Fibroblast of skin of right quadriceps (primary cell): ENCODE measurements at places on chromosomes 6 and 20.

DNA sequence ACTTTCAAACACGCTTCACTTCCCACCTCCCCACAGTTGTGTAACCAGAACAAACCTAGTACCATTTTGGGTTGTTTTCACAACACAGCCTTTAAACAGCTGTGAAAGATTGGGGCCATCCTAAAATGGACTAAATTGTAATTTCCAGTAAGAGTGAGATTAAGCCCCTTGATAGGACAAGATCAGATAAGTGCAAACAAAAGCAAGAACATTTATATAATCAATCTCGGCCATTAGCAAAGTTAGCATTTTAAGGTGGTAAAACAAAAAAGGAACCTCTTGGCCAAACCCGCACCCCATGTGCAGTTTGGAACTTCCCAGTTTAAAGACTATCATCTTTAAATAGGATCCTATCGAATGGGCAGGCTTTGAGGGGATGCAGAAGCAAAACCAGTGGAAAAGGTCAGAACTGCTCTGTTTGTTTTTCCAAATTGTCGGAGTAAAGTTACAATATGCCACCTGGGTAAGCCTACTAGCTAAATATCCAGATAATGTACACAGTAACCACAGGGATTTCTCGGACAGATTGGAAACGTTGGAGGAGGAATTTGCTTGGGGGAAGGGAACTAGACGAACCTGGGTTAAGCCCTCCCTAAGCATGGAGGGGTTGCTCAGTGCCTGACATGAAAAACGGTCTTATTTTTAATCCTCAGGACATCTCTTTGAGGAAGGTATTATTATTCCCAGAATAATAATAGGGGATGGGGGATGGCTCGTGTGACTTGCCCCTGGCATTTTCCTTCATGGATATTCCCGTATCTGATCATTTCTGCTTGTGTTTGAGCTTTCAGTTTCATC, 159.8 kb upstream of the SALL4 start:
- DNase-seq, result no peak

GRCh38 chr6:3317741-3318211, 59.0 kb downstream of the PSMG4 start:
- DNase-seq, result no peak

GRCh38 chr6:159606786-159607185, 86.3 kb downstream of the SOD2 start:
- DNase-seq, result no peak

- no peak for DNase-seq
Measured at GRCh38 chr6:40473026-40473425, 114.1 kb downstream of the LRFN2 start.

DNA sequence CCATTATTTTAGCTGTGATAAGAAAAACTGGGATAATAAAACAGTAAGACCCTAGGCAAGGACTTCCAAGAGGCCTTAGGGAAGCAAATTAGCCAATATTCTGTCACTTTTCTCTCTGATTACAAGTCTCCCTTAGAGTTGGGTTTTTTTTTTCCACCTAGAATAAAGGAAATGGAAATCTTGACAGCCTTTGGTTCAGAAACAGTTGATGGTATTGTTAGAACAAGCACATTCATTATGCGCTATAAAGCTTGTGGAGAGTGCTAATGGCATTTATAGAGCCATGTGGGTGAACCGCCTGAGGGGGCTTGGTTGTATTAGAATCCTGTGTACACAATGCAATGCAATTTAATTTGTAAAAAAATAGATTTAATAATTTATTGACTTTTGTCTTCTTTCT, 88.9 kb upstream of the OGFRL1 start:
- DNase-seq, result no peak

- no peak for DNase-seq
Measured at GRCh38 chr6:15434823-15435380, 189.0 kb downstream of the JARID2 start.

DNA sequence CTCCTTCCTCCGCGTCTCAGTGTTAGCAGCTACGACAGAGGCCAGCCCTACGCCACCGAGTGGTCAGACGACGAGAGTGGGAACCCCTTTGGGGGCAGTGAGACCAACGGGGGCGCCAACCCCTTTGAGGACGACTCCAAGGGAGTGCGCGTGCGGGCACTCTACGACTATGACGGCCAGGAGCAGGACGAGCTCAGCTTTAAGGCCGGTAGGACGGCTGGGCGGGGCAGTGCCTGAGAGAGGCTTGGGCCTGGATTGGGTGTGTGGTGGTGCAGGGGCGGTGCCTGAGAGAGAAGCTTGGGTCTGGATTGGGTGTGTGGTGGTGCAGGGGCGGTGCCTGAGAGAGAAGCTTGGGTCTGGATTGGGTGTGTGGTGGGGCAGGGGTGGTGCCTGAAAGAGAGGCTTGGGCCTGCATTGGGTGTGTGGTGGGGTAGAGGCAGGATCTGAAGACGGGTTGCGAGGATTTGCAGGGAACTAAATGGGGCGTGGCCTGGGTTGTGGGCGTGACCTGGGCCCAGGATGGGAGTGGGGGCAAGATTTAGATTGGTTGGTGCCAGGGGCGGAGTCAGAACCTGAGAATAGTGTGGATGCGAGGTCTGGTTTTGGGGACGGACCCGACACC, 24.4 kb downstream of the SPDEF start:
- peak; percentile 73 for DNase-seq

DNA sequence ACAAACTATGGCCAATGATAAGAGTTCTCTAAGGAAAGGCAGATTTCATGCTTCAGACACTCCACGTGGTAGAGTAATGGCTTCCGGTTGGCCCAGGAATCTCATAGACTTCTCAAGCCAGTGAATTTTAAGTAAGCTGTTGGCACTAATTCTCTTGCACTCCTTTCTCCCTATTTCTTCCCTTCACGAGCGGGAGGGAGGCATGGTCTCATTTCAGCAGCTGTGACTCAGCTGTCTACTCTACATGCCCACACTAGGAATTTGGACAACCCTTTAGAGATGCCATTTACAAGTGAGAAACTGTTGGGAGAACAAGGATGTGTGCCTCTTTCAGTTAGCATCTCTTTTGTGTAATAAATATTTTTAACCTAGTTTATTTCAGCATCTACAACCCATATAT, 107.7 kb downstream of the PTPRK start:
- no peak for DNase-seq

DNA sequence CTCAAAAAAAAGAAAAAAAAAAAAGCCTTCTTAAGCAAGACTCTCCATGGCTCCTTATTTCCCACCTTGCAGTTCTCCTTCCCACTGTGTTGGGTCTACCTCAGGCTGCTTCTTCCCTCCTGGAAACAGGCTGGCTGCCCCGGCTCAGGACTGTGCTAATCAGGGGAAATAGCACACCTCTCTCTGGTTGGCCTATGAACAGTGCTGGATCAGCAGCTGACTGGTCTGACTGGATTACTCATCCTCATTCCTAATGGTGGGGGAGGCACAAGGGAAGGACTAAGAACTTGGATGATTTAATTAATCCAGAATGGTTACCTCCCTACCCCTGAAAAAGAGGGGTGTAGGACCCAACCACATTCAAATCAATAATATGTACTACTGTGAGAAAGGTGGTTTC, 3.9 kb upstream of the SRSF3 start:
- peak; percentile 81 for DNase-seq

DNA sequence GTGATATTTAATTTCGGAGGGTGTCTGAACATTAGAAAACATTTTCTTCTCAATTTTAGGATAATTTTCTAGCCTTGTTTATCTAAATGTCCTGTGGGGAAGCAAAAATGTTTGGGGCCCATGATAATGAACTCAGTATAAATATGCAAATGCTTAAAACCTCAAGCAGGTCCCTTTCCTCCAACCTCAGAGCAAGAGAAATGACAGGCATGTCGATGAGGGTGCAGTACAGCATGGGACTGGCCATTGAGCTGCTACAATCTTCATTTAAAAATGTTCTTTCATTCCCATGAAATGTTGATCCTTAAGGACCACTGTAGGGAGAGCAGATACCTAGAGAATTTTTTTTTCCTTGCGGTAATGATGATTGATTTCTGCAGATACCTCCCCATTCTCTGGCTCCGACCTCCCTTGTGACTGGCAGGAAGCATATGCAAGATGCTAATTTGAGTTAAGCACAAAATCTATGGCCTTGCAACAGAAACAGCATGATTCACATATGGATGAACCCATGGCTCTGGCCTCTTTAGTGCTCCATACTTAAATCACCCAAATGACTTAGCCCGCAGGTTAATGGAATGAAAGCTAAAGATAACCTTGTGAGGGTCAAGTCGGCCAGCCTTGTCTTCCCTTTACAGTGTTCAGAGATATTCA, 243.3 kb downstream of the SOX4 start:
- DNase-seq, result no peak

DNA sequence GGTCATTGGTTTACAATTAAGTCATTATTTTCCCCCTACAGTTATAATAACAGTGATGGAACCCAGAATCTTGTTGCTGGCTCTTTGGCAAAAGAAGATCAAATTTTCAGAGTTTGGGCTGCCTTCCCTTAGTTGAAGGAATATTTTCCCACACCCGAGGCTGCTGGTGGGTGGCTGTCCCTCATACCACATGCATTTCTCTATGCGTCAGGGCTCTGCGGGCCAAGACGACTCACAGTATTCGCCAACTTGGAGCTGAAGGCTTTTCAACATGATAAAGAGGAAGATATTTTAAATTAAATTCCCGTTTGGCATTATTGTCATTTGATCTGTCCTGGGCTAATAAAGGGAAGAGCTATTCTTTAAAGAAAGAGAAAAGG, 102.2 kb upstream of the SASH1 start:
- DNase-seq, result peak; percentile 72

GRCh38 chr6:13307508-13307995, 20.8 kb downstream of the TBC1D7 start:
- DNase-seq, result peak; percentile 49

DNA sequence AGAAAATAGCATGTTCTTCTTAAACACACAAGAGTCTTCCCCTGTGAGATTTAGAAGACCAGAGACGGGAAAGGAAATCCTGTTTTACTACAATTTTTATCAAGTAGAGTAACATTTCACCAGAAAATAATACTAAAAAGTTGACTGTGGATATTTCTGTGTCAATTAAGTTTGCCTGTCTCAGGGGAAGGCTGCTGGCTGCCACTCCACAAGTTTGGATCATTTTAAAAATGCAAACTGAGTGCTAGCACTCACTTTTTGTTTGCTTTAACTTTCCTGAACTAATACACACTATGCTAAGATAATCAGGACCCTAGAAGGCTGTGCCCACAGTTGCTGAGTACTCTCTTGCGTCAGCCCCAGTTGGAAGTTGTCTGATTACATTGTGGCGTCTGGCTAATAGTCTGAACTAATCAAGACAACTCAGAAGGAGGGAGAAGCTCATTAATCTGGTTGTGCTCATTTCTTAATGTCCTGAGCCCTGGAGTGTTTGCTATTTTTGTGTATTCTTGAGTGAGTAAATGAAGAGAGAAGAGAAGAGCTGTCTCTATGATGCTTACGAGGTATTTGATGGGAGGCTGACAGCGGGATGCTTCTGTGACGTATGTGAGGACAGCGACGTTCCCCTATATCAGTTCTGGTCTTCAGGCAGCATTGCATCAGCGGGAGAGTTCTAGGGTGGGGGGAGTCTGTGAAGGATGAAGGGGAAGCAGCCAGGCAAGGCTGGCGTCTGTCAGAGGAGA, 664.2 kb downstream of the QKI start:
- no peak for DNase-seq

DNA sequence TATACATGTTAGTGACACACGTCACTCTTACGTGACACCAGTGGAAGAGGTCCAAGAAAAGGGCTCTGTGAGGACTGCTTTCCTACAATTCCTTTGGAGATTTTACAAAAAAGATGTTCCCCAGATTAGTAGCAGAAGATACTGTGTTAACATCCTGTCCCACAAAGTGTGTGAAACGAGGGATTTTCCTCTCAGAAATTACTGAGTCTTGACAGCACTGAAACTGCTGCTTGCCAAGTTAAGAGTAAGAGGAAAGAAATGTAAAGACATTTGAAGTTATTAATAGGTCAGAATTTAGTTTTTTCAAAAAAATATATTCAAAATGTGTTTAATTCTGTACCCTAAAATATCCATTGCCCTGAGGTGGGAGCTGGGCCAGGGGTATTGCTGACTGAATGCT, 58.8 kb upstream of the MAP7 start:
- DNase-seq, result peak; percentile 85

DNA sequence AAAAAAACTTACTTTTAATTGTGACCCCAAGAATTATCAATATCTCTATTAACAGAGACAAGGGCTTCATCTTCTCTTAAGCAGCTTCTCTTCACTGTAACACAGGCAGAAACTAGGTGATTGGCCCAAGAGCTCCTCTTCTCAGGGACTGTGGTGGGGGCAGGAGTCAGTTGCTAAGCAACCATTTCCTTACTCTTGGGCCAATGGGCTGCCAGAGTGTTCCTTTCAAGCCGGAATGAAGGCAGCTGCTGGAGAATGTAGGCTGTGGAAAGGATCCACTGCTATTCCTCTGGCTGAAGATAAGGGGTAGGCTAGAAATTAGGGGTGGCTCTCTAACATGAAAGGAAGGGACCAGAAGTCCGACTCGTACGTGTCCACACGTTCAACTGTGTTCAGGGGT, at the start of gene SEL1L2:
TSS of gene SEL1L2 (minus strand) at position 150 of the 400 bp plus-strand sequence. CDS start at position 70, 80 bp downstream.
- DNase-seq, result no peak

- no peak for DNase-seq
Measured at GRCh38 chr6:170027647-170028043, 263.2 kb downstream of the DLL1 start.

DNA sequence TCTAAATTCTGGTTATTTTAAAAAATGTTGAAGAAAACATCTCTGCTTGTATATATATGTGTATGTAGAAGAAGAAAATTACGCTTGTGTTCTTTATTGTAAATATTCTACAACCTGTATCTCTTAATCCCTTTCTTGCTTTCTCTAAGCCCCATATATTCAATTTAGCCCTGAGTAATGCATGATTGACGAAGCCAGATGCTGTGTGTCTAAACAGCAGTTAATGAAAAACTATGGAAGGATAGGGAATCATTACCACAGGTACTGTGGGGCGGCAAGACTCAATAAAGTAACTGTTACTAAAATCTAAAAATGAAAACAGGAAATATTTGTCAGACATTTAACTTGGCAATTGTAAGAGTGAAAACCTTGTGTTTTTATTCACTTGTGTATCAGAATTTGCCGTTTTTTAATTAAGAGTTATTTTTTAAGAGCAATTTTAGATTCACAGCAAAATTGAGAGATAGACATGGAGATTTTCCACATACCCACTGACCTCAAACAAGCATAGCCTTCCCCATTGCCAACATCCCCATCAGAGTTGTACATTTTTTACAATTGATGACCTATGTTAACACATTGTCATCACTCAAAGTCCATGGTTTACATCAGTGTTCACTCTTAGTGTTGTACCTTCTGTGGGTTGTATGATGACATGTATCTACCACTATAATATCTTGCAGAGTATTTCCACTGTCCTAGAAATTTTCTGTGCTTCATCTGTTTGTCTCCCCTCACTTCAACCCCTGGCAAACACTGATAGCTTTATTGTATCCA, 76.7 kb downstream of the BCKDHB start:
- peak; percentile 20 for DNase-seq

- no peak for DNase-seq
Measured at GRCh38 chr20:23125159-23125558, 39.0 kb upstream of the CD93 start.

DNA sequence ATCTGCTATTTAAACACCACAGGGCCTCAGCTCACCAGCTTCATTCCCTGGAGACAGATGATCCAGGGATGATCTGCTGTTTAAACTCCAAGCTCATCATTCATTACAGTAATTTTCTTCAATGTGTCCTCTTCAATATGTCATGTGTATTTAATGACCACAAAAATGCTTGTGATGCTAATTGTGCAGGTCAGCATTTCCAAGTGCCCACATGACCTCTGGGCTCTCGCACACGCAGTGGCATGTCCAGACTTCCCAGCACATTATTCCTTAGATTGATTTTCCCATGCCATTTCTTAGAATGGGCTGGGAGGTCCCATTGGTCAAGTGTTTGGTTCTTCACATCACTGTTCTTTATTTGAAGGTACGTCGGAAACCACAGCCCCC, 434.4 kb downstream of the HAO1 start:
- no peak for DNase-seq

- peak; percentile 36 for DNase-seq
Measured at GRCh38 chr20:23245553-23246181, 104.9 kb upstream of the NXT1 start.
